AG04449 (cell line): ENCODE measurements at places on chromosomes 2 and 18.

- peak; percentile 12 for DNase-seq
Measured at GRCh38 chr18:11488175-11488574, 121.2 kb upstream of the SLC35G4 start.

DNA sequence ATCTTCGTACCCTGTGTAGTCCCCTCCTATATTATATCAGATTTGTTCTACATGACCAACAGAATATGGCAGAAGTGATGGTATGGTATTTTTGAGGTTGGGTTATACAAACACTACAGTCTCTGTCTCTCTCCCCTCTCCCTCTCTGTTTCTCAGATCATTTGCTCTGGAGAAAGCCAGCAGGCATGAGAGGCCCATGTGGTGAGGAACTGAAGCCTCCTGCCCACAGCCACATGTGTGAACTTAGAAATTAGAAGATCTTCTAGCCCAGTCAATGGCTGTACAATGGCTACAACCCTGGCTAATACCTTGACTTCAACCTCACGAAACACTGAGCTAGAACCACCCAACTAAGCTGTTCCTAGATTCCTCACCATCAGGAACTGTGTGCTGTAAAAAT is 250.6 kb downstream of the SMAD2 start:
- no peak for DNase-seq

DNA sequence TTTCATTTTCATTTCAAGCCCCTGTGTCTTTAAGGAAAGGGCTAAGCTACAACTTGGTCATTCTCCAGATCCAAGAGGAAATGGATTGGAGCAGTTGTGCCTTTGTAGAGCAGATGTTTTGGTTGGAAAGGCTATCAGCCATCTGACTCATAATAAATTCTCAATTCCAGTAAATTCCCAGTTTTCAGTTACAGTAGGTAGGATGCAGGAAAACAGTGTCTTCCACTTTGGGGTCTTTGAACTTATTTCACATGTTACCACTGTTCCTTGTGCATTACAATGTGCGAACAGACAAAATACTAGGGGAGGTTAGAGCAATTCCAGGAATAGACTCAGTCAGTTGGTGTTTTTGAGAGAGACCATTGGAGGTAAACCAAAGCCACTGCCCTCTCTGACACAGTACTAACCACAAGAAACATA is 211.9 kb downstream of the BABAM2 start:
- DNase-seq, result no peak

DNA sequence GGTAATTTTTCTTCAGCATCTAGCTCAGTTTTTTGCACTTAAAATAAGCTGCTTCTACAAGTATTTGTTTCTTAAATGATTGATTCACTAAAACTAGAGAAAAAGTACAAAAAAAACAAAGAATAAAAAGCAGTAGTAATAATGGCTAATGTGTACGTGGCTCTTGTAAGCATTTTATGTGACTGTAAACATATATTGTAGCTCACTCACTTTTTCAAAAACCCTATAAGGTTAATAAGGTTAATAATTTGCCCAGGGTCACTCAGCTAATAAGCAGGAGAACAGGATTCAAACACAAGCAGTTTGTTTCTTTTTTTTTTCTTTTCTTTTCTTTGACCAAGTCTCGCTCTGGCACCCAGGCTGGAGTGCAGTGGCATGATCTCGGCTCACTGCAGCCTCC is 67.5 kb downstream of the RMDN2 start:
- DNase-seq, result no peak

DNA sequence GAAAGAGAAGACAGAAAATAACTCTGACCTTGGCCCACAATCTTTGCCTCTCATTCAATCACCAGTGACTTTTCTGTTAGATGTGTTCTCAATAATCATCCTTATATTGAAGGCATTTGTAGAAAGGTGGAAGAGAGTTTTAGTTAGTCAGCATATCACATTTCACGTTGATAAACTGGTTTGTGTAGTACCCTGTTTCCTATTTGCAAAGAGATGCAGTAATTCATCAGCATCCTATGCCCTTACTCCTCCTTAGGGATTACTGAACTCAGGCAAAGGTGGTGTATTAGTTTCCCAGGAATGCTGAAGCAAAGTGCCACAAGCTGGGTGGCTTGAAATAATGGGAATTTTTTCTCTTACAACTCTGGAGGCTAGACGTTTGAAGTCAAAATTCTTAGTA is 145.0 kb downstream of the SPP2 start:
- no peak for DNase-seq

DNA sequence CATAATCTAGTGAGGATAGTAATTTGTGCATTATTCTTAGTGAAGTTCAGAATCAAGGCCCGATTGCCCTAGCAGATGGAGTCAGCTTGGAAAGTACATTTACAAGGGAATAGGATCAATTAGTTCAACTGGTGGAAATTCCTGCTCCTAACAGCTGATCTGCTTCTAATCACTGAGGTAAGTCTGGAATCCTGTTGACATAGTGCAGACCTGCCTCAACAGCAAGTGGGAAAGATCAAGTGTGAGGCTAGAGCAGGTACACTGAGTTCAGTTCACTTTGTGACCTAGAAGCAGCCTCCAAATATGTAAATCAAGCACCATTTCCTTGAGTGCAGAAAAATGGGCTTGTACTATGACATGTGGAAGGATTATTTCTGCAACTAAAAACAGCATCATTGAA is 111.2 kb upstream of the NOSTRIN start:
- DNase-seq, result no peak

DNA sequence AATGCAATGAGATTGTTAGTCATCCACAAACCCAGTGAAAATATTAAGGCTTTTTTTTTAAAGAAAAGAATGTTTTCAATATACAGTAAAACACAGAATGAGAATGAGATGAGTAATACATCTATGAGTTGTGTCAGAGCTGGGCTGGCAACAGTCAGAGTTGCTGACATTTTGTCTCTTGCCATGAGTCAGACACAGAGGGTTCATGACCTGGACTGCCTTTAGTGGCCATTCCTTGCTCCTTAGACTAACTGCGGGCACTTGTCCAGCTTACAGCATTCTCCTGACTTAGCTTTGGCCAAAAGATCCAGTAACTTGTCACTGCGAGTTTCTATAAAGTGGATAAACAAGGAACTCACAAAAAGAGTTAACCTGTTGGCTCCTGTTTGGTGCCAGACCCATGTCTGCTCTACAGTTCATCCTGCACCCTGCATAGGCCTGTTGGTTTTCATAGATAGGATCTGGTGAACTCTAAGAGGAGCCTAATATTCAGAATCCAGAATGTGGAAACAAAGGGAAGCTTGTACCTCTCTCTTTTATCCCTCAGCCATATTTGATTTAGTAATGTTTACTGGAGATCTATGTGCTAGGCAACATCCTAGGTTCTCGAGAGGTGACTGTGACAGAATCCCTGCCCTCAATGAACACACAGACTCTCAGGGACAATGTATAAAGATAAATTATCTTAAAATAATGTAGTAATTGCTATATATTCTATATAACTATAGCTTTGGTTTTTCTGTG is 391.5 kb upstream of the VWC2L start:
- peak; percentile 86 for DNase-seq

- DNase-seq, result no peak
Measured at GRCh38 chr2:119836455-119837142, 76.9 kb downstream of the PTPN4 start.

GRCh38 chr2:3301001-3301400 is 76.6 kb downstream of the EIPR1 start:
- DNase-seq, result no peak

GRCh38 chr2:127067620-127068350 is 39.2 kb downstream of the BIN1 start:
- DNase-seq, result no peak

DNA sequence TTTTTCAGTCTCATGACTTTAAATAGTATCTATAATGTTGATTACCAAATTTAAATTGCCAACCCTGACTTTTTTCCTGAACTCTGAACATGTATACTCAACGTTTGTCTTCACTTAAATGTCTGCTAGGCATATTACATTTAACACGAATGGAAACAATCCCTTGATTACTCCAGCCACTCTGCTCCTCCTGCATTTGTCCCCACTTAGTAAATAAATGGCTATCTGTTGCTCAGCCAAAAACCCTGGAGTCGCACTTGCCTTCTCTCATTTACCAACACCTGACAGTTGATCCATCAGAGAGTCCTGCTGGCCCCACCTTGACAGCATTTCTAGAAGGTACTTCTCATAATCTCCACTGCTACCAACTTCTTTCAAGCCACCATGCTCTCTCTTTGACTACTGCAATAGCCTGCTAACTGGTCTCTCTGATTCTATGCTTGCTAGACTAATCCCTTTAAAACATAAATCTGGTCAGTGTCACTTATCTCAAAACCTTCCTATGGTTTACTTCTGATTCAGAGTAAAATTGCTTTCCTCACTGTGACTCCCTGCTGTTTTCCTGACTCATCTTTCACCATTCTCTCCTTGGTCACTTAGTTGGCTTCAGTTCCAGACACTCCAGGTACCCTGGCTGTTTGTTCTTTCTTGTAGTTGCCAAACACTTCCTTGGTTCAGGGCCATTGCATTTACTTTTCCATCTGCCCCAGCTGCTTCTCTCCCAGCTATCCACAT is 31.9 kb downstream of the SPAG16 start:
- DNase-seq, result peak; percentile 1

DNA sequence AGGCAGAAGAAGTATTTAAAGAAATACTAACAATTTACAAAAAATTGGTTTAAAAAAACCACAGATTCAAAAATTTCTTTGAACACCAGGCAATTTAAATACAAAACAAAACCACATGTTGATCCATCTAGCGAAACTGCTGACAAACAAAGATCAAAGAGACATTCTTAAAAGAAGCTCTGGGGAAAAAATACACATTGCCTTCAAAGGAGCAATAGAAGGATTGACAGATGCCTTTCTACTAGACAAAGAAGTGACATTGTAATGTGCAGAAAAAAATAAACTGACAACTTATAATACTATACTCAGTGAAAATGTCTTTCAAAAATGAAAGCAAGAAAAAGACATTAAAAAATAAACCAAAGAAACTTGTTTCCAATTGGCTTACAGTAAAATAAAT is 12.6 kb upstream of the EIF2AK3 start:
- no peak for DNase-seq

GRCh38 chr2:231932985-231933915 is 7.1 kb upstream of the NPPC start:
- no peak for DNase-seq

- peak; percentile 83 for DNase-seq
Measured at GRCh38 chr2:152200565-152201465, 25.3 kb upstream of the STAM2 start.

- peak; percentile 28 for DNase-seq
Measured at GRCh38 chr2:205261516-205262020, 420.7 kb upstream of the NRP2 start.

DNA sequence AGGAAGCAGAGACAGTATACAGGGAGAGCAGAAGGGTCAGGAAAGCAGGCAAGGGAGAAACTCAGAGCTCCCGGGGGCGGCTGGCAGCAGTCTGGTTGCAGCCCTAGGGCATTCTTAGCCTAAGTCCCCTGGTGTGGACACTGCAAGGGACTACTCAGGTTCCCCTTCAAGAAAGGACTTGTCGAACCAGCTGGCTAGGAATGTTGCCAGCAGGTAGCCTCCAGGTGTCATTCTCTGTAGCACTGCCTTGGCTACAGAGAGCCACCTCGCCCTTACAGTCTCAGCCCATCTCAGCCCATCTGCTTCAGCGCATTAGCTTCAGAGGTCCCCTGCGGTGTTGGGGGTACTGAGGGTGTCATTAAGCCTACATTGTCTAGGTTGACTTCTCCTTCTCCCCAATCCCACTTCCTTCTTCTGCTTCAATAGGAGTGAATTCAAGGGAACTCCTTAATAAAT is 11.3 kb upstream of the TMSB10 start:
- DNase-seq, result no peak

- DNase-seq, result no peak
Measured at GRCh38 chr18:24631243-24632025, 171.0 kb downstream of the HRH4 start.

DNA sequence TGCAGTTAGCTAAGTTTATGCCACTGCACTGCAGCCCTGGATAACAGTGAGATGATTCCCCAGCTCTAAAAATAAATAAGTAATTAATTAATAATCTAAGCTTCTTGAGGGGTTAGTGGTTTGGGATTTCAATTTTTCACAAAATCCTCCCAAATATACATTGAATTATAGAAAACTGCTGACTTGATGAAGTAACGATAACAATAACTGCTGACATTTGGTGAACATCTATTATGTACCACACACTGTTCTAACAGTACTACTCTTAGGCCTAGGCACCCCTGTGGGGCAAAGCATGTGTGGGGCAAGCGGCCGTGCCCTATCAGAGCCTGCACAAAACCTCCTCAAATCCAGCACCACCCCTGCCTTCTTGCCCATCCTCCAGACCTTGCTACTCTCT is 245.8 kb upstream of the EPHA4 start:
- no peak for DNase-seq

DNA sequence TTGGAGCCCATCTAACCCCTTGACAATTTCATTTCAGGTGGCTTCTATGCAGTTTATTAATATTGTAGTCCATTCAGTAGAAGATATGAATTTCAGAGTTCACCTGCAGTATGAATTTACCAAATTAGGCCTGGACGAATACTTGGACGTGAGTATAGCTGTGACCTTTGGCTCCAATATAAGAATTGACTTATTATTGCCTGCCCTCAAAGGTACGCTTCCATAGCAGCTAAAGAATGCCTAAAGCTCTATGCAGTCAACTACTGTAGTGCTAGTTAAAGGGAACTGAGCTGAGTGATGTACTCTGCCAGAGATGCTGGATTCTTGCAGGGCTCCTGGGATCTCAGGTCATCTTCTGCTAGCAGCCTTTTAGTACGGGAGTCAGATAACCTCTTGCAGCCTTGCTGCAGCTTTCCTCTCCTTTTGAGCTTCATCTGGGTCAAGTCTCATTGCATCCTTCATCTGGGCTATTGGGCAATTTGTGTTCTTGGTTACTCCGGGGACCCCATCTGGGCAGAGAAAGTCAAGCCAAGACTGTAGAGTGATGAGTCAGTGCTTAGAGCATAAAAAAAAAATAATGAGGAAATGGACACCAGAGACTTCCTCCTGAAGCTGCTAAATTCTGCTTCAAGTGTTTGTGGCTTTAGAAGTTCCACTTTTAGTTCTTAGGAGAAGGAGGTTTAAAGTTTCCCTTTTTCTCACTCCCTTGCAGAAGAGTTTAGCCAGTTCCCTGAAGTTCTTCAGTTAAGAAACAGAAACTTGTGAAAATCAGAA is 105.6 kb downstream of the PRPF40A start:
- DNase-seq, result peak; percentile 47

- DNase-seq, result no peak
Measured at GRCh38 chr2:170895023-170895757, 33.9 kb upstream of the GORASP2 start.

- DNase-seq, result no peak
Measured at GRCh38 chr2:142241016-142241415, 110.2 kb upstream of the LRP1B start.

DNA sequence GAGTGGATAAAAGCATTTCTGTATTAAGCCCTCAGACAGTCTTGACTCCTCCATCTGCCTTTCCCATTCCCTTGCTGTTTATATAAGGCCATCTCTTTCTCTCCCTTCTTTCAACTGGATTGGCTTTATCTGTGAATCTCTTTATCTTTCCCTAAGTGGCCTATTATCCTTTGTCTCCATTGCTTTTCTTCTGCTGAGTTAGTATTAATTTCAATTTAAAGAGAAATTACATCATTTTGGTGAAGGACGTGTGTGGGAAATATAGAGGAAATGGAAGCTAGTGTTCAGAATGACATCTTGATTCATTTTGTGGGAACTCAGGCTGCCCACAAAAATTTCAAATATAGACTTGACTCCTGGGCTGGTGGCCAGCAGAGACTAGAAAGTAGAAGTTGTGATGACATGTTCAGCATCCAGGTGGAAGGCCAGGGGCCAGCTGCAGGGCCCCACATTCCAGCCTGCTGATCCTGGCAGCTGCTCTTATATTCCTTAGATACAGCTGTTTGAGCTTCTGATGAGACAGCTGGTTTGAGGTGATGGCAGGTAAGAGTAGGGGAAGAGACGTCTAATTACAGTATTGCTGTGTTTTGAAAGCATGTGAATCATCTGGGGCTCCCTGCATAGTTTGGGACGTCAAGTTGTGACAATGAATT is 52.3 kb downstream of the DIS3L2 start:
- peak; percentile 55 for DNase-seq
